NCI-H1436 (cell line): ENCODE measurements at places on chromosomes 6 and 20.

- DNase-seq: peak; percentile 41
These were observed 6.0 kb upstream of the PTK7 start for GRCh38 chr6:43070028-43070632.

- DNase-seq: no peak
These were observed 6.0 kb downstream of the SRC start for GRCh38 chr20:37351689-37352607.

GRCh38 chr20:26208296-26209091, 511.8 kb upstream of the ZNF337 start:
- no peak for DNase-seq

GRCh38 chr6:28865401-28866204, 58.2 kb downstream of the TRIM27 start:
- peak; percentile 13 for DNase-seq

DNA sequence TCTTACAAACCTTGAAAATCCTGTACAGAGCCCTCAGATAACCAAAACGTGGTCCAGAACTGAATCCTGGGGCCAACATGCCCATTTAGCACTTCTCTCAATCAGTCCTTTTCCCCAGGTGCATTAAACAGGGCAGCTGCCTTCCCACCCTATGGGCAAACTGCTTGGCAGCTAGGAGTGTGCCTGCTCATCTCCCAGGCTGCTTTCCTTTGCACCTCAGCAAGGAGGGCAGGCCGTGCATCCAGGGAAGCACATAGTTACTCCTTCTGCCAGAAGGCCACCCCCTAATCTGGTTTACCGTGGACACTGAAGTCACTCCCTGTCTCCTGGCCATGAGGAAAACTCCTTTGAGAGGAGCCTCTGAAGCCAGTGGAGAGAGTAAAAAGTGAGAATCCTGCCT, 10.0 kb downstream of the PKIG start:
- DNase-seq: no peak

GRCh38 chr6:141313986-141314385, 818.7 kb upstream of the GJE1 start:
- DNase-seq: no peak

DNA sequence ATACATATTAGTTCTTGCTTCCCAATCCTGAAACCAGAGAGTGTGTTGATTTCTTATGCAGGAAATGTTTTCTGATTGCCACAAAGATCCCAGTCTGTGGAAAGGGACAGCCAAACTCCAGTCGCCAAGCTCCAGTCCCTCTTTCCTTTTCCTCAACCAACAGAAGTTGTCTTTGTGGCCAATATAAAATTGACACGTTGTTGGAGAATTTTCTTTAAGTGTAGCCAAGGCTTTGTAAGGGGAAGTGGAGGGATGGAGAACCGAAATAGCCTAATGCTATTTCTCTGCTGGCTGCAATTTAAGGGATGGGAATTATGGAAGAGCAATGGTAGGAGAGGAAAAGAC, 5.4 kb downstream of the ADGRB3 start:
- DNase-seq: no peak

DNA sequence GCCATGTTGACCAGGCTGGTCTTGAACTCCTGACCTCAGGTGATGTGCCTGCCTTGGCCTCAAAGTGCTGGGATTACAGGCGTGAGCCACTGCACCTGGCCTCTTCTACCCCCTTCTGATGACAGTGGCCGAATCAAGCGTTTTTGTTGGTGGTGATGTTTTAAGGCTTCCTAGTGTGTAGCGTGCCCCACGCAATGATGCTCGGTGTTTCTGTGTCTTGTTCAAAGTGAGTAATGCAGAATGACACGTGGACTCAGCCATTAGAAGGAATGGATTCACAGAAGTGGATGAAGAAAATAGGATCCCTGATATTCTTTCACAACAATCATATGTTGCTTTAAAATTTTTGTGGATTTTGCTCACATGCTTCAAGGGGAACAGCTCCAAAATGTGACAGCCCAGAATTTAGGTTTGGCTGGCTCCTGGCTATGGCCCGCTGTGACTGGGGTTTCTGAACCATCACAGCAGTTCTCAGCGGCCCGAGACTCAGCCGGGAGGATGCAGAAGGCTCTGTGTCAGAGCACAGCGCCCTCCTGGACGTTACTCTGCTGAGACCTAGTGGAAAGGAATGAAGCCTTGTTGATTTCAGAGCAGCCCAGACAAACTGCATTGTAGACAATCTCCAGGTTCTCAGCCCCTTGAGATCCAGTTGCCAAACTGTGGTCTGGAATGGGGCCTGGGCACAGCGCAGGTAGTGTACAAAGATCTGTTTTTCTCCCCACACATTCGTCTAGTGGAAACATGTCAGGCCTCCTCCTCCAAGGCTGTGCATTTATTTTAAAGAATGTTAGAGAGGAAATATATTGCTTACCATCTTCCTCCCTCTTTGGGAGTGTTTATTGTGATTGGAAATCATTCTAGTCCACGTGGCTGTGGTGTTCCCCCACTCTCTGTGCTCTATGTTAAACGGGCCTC, 57.6 kb upstream of the TIAM2 start:
- DNase-seq: no peak

DNA sequence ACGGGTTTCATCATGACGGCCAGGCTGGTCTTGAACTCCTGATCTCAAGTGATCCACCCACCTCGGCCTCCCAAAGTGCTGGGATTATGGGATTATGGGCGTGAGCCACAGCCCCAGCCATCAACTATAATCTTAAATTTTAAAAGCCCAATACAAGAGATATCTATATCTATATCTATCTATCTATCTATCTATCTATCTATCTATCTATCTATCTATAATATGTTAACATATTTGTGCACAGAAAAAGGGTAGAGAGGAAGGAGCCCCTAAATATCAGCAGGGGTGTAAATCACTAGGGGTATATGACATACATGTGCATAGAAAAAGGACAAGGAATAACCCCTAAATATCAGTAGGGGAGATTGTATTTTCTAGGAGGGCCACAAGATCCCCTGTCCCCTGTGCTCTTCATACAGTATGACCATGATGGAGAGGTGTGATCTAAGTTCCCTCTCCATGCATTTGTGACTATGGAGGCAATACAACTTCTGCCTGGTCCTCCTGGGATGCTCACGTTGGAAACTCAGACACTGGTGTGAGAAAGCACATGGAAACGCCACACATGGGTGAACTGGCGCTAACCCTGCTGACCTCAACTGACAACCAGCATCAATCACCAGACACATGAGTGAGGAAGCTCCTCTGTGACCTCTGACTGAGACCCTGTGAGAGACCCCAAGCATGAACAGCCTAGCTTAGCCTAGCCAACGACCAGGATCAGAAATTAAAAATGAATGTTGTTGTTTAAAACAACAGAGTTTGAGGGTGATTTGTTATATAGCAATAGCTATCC, 1.2 kb upstream of the SPATS1 start:
- DNase-seq: no peak

- no peak for DNase-seq
These were observed 1023.0 kb downstream of the KIF16B start for GRCh38 chr20:15550116-15550870.

DNA sequence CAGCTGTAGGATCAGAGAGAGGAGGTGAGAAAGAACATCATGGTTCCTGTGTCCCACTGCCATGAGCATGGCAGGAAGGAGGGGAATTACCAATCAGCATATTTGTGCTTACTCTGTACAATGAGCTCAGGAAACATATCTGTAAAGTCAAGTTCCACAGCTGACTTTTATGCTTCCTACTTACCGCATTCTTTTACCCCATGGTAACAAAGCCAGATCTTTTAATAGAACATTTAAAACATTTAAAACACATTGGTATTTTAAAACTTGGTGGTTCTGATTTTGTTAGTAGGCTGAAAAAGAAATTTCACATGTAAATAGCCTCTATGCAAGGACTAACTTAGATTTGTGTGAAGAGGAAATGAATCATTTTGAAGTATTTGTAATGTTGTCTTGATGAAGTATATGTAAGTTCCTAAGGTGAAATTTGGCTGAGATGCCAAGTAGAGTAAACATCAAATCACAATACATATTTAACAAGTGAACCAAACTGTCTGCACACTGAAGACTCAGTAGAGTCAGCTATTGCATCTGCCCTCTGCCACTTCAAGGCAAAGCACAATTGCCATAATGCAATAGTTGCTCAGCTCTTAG, 114.7 kb downstream of the GJA10 start:
- DNase-seq: no peak

DNA sequence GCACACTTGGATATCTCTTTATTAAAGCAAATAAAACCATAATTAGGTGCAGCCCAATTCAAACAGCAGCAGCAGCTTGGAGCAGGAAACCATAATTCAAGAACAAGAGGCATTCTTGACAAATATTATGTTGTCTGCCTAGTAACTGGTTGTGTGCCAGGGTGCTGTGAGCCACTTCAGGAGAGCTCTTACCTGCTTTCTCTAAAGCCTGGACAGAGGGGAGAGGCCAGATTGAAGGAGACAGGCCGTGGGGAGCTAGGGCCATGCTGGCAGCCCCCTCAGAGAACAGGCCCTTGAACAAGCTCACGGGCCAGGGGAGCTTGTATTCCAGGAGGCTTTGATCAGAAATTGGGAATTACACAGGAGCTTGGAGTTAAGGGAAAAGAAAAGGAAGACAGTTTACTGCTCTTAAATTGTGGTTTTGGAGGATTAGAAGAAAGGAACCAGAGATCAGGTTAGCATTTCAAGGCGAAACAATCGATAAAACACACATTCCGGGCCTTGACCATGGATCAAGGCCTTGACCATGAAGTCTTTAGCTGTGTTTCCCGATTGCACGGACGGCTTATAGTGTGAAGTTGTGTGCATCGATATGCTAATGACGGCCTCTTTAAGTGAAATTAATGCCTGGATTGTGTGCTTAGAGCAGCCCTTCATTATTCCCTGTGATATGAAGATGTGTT, 69.8 kb upstream of the NKX2-2 start:
- DNase-seq: peak; percentile 96

DNA sequence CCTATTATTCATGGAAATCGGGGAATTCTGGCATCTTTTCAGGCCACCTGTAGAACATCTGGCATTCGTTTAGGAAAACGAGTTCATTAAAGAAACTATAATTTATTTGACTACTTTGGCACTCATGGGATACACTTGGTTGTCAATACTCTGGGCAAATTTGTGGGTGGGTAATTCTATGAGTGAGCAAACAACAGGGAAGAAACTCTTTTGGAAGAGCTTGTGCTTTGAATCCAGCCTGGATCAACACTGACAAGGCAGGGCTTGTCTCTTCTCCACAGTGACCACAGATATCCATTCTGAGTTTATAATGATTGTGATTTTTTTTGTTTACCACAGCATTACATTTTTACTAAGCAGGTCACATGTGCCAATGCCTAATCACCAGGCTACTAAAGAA, 394.7 kb downstream of the THBS2 start:
- DNase-seq: no peak

DNA sequence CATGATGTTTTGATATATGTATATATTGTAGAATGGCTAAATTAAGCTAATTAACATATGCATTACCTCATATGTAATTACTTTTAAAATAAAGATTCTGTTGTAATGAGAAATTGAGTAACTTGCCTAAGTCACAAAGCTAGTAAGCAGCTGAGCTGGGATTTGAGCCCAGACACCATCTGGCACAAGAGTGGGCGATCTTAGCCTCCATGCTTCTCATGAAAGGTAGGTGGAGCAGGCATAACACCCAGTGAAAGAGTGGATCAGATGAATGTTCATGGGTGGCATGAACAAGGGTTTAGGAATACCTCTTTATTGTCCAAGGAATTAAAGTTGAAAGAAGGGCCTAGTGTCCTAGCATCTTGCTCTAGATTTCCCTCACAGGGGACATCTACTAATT, 365.4 kb downstream of the TFAP2B start:
- no peak for DNase-seq

DNA sequence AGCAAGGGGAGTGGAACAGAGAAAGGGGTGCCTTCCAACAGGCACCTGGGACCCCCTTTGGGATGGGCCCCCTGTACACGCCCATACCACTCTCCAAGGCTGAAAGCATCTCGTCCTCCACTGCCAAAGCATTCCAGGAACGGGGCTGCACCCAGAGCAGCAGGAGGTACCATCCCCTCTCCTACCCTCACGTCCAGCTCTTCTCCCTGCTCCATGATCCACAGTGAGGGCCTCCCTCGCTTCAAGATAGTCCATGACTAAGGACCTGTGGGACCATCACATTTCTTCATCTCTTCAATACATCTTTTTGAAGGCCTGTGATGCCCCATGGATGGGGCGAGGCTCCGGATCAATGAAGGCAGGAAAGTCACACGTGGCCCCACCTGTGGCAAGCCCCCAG, 209.9 kb downstream of the ANKRD60 start:
- no peak for DNase-seq

- DNase-seq: no peak
These were observed 9.1 kb downstream of the SGK1 start for GRCh38 chr6:134308800-134309199.

- no peak for DNase-seq
These were observed 35.7 kb downstream of the OGFRL1 start for GRCh38 chr6:71324194-71324785.

- peak; percentile 15 for DNase-seq
These were observed 646.3 kb downstream of the UTRN start for GRCh38 chr6:144931172-144932035.

- no peak for DNase-seq
These were observed 42.6 kb upstream of the IRF4 start for GRCh38 chr6:348860-349396.

DNA sequence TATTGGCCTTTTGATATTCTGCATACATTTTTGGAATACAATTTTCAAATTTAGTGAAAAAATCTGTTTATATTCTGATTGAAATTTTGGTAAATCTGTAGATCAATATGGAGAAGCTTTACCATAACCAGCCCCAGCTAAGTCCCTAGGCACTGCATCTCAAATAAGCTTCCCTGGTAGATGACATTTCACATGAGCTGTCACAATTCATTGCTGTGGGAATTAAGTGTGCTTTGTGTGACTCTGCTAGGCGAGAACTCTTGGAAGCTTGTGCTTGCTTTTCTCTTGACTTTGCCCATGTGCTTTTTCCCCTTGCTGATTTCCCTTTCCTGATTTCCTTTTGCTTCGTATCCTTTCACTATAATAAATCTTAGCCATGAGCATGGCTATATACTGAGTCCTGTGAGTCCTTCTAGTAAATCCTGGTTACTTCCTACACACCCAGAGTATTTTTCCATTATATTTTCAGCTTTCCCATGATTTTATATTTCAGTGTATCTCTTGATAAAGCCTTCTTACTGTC, 166.5 kb upstream of the MMS22L start:
- DNase-seq: no peak

DNA sequence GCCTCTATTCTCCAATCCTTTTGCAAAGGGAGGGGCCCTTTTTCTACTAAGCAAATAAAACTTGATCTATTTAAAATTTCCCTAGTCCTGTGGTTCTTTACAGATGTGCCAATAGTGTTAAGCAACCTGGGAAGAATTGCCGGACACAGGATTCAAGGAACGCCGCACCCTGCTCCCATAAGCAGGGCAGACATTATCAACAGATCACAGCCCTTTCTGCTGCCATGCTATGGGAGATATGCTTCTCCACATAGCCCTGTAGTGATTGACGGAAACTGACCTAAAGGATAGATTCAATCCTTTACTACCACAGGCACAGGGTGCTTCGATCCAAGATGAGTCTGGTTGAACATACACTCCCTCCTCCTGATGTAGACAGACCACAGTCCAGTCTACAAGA, 118.4 kb upstream of the TRAF3IP2 start:
- DNase-seq: no peak
